Kidney epithelial cell (primary cell): ENCODE measurements at places on chromosomes 3 and 15.

- no peak for DNase-seq
Measured at GRCh38 chr3:45185461-45185860, 39.3 kb upstream of the CDCP1 start.

- no peak for DNase-seq
Measured at GRCh38 chr15:67106764-67107013, 41.3 kb downstream of the SMAD3 start.

DNA sequence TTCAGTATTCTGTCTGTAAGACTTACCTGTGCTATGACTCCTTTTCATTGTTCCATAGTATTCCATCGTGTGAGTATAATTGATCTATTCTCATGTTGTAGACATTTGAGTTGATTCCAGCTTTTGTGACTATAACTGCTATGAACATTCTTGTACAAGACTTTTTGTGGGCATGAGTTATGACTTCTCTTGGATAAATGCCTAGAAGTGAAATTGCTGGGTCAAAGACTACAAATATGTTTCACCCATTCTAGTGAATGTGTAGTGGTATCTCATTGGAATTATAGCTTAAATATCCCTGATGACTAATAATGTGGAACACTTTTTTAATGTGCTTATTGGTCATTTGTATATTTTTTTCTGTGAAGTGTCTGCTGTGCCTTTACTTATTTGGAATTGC, 27.6 kb upstream of the NPHP3 start:
- DNase-seq, result no peak

GRCh38 chr3:49248840-49249227, 28.2 kb downstream of the C3orf62 start:
- DNase-seq, result no peak

DNA sequence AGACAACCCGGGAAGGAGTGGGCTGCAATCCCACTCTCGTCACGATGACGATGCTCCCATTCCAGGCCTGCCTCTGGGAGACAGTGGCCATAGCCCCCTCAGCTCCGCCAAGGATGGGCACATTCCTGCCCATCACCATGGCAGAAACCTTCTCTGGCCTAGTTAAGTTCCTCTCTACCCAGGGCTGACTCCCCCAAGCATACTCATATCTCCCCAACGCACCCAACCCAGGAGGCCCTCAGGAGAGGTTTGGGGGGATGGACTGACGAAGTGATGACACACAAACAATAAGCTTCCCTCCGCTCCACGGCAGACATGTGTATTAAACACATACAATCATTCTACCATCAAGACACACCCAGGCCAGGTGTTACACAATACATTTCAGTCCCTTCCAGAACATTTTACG, 60.1 kb downstream of the VGLL4 start:
- DNase-seq, result no peak

- no peak for DNase-seq
Measured at GRCh38 chr3:177837951-177838655, 640.8 kb upstream of the TBL1XR1 start.

DNA sequence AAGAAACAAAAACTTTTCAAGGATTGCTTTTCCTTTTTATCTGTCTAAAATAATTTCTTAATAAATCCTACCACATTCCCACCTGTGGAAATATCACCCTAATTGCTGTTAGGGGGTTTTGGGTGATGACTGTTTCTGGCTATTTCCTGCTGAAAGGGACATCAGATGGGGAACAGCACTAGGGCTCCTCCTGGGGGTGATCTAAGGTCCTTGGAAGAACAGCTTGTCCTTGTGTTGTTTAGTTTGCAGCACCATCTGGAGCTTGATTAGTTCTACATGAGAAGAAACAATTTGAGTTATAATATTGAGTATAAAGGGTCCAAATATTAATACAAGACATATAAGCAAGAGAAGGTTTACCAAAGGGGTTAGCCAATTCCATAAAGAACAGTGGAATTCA, 18.7 kb downstream of the OR5H15 start:
- no peak for DNase-seq

- DNase-seq, result peak; percentile 23
Measured at GRCh38 chr3:118808723-118809122, 225.9 kb downstream of the IGSF11 start.

- no peak for DNase-seq
Measured at GRCh38 chr3:160133757-160134156, 91.5 kb upstream of the C3orf80 start.

DNA sequence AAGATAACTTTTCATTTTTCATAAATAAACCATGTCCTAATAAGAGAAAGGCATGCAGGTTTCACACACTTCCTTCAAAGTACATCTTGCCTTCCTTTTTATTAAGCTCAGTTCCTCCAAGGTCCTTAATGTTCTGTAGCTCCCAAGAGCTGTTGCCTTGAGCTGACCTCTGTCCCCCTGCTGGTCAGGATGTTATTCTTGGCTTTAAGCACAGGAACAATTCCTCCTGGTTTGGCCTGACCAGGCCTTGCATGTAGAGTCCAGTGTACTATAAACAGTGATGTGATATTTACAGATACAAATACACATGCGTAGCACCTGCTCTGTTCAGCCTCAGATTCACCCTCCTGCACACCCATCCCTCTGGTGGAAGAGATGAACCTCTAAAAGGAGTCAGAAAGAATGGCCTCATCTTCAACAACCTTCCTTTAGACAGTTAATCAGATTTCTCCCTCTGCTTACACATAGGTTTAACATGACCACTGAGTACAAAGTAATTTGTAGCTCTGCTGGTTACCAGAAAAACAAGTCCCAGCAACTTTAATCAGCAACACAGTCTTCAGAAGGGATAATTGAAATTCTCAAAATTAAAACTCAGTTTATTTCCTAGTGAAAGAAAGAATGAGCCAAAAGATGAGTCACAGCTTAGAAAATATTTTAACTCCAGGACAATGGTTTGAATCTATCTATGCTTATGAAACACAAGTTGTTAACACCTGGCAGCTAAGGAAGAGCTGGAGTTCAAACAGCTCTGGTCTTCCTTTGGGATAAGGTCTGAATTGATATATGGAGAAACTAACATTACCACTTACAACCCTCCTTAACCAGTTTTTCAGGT, 46.5 kb downstream of the PTPN9 start:
- no peak for DNase-seq
